Activated CD4-positive, alpha-beta T cell treated with anti-CD3 and anti-CD28 coated beads for 4 hours (primary cell): ENCODE measurements at places on chromosomes 2 and 18.
A peak's percentile ranks its signal among the peaks of the same experiment; 100 is the strongest.

- no peak for DNase-seq
These were observed 185.7 kb upstream of the KLHL29 start for GRCh38 chr2:23199115-23199918.

- no peak for DNase-seq
These were observed 136.0 kb upstream of the ZSWIM2 start for GRCh38 chr2:186984966-186985365.

GRCh38 chr2:23469142-23469540 lies 84.2 kb downstream of the KLHL29 start:
- no peak for DNase-seq

- no peak for DNase-seq
These were observed 167.8 kb upstream of the FOSL2 start for GRCh38 chr2:28224648-28225472.

- no peak for DNase-seq
These were observed 316.2 kb upstream of the THSD7B start for GRCh38 chr2:136448986-136449780.

DNA sequence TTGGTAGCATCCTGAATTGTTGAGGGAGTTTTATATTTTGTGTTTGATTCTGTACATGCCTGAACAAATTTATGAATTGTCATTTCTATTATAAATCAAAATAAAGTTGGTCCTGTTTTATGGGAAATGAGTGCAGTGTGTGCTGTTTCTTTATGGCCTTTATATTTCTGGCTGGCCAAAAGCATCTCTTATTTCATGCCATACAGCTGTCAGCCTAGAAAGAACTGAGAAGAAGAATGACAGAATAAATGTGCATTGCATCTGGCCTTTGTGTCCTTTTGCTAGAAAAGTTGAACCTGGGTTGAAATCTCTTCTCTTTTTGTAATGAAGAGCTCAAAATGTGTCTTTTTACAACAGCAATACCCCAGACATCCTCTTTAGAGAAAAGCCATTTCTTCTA lies 474.7 kb upstream of the LRATD1 start:
- DNase-seq = no peak

GRCh38 chr2:187310701-187311100 lies 137.4 kb downstream of the CALCRL start:
- no peak for DNase-seq

GRCh38 chr2:234496835-234497593 lies at the start of gene ARL4C:
Gene ARL4C, minus strand, starts transcription at chr2:234497081. Its CDS starts 495 bp downstream, at chr2:234496586.
- peak; percentile 58 for DNase-seq

DNA sequence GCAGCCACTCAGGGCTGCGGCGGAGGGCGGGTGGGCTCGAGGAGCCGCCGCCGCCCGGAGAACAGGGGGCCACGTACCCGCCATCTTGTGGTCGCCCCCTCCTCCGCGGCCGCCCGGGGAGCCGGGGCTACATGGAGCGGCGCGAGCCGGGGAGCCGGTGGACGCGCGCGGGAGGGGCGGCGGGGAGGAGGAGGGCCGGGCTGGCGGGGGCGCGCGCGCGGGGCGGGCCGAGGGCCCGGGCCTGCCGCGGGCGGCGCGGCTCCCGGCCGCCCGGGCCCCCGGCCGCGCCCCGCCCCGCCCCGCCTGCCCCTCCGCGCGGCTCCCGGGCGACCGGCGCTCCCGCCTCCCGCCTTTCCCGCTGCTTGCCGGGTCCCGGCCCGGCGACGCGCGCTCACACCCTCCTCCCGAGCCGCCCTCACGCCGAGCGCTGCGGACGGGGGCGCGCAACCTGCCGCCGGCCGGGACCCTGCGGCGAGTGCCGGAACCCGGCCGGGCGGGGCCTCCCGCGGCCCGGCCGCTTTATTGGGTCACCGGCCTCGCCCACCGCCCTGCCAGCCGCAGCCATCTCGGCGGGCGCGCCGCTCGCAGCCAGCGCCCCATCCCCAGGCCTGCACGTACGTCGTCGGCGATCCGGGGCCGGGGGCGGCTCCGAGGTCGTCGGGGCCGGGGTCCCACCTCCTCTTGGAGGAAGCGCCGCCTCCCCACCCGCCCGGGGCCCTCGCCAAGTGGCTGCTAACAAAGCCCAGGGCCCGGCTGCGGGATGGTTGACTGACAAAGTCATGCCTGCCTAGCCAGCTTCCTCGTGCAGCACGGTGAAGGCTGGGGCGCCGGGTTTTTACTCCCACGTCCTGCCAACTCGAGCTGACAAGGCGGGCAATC lies at the start of gene PPP4R1:
PPP4R1 (minus strand) TSS at position 159 of the 879 bp plus-strand sequence; CDS start at position 84, 75 bp downstream.
- peak; percentile 63 for DNase-seq

GRCh38 chr18:58772161-58772560 lies 92.5 kb upstream of the ZNF532 start:
- no peak for DNase-seq

GRCh38 chr18:1304392-1304992 lies 399.8 kb downstream of the ADCYAP1 start:
- DNase-seq = no peak

DNA sequence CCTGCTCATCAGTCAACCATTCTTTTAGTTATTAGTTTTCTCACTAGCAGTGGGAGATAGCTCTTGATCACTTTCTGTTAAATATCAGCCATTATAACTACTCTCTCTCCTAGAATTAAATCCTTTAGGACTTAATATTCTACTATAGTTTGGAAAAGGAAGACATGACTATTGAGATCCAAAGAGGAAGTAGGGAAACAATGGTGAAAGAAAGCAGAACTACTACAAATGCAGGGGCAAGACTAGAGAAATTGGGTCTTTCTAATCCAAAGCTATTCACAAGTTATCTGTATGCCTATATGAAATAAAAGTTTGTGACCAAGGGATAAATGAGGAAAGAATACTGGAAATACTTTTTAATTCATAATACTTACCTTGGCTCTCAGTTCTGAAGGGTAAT lies 65.1 kb downstream of the SRBD1 start:
- DNase-seq = no peak

GRCh38 chr18:77205769-77206168 lies 43.9 kb upstream of the GALR1 start:
- no peak for DNase-seq

DNA sequence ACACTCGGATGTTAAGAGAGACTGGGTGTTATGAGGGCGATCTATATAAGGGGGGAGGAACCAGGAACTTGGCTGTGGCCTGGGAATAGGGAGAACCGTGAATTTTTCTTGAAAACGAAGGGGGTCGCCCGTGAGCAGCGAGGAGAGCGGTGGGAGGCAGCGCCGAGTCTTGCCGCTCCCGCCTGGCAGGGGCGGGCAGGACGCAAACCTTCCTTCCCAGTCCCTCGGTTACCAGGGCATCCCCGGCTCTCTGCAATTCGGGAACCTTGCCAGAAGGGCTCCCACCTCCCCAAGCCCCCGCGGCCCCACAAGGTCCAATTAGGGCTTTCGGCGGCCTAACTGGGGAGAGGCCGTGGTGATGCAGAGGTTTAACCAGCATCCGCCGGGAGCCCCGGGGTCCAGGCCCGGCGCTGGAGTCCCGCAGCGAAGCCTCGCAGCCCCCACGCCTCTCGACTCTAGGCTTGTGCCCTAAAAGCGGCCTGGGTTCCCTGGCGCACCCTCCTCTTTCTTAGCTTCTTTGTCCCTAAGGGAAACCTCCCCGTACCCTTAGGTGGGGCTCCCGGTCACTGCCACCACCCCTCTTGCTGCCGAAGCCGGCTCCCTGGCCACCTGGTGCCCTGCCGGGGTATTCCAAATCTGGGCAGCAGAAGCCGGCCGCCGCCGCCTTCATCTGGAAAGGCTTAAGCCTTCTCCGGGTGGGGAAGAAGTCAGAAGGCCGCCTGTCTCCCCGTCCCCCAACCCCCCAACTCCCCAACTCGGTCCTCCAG lies 680 bp upstream of the FHOD3 start:
- no peak for DNase-seq

- DNase-seq = no peak
These were observed 60.3 kb downstream of the EHBP1 start for GRCh38 chr2:62765619-62766376.

- no peak for DNase-seq
These were observed 2161.4 kb upstream of the PIK3C3 start for GRCh38 chr18:39793609-39794008.

DNA sequence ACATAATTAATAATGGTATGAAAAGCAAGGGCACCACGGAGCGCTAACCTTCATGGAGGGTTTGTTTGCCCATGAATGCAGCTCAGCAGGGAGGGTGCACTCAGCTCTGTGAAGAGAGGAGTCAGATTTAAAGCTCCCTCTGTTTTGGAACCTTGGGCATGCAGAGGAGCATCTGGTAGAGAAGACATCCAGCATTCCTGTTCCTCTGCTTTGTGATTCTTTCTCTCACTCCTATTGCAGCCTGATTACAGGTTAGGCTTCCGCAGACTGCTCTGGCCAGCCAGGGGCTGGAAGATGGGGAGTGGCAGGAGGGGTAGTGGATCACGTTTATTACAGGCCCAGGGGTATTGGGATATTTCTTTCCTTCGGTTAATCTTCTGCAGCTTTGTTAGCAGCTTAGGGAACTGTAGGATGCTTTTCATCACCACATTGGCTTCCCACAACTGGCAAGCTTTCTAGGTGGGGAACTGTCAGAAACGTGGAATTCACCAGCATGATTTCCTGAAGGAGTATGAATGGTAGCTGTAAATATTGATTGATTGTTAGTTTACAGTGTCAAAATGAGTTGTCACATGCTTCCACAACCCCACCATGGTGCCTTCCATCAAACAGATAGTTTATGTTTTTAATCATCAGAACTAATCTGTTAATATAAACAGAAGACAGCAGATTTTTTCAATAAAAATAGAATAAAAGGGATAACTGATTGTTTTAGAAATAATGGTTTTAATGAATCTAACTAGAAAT lies 201.1 kb downstream of the VAPA start:
- DNase-seq = no peak

GRCh38 chr2:112156152-112156986 lies 18.2 kb downstream of the FBLN7 start:
- peak; percentile 34 for DNase-seq

DNA sequence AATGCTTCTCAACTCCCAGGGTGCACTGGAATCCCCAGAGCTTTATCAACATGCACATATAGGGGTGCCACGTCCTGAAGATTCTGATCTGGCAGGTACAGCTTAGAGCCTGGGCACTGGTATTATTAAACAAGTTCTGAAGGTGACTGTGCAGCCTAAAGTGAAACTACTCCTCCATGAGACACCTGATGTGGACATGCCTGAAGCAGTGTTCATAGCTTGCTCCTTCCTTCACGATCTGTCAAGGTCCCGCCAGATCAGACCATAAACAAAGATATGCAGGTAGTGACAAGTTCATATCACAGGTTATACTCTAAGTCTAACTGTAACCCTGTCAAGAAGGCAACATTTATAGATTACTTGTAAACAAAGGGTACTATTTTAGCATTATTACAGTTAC lies 65.3 kb upstream of the DNER start:
- no peak for DNase-seq

DNA sequence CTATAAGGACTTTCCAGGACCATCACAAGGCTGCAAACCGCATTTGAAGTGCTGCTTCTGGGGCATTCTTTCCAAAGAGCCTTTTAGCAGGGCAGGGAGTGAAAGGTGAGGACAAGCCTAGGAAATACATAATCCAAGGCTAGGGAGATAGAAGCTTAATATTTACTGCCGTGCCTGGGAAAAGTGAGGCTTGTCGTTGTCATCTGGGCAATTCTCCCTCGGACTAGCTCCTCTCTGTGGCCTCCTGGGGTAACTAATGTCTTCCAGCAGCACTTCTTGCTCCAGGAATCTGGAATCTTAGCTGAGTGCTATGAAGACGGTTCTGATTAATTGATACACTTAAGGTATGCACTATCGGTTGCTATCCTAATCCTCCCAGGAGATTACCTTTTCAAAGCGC lies 69.3 kb upstream of the ATL2 start:
- DNase-seq = no peak

- no peak for DNase-seq
These were observed 420.9 kb downstream of the TGIF1 start for GRCh38 chr18:3870914-3871313.
